ENCODE measurements at places on chromosomes 13 and 19.

DNA sequence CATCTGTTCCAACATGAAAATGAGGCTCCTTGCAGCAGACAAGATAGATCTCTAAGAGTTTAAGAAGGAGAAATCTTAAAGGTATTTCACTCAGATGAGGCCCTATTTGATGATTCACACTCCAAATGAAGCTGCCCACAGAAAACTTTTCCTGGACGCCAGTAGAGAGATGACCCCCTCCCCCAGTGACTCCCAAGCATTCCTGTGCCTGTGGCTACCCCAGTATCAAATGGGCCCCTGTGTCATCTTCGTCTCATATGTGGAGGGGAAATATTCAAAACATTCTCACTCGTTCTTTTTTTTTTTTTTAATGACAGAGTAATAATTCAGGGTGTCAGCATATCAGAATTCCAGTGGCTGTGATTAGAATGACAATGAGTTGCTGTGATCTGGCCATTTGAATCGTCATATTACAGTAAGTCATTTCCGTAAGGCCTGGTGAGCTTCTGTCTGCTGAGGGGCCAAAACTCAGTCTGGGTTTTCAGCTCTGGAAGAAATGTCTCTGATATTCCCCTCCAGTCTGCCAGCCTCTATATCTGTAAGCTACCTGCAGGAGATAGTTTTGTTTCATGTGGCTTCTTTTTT is 194.7 kb downstream of the URI1 start:
- no peak for DNase-seq

DNA sequence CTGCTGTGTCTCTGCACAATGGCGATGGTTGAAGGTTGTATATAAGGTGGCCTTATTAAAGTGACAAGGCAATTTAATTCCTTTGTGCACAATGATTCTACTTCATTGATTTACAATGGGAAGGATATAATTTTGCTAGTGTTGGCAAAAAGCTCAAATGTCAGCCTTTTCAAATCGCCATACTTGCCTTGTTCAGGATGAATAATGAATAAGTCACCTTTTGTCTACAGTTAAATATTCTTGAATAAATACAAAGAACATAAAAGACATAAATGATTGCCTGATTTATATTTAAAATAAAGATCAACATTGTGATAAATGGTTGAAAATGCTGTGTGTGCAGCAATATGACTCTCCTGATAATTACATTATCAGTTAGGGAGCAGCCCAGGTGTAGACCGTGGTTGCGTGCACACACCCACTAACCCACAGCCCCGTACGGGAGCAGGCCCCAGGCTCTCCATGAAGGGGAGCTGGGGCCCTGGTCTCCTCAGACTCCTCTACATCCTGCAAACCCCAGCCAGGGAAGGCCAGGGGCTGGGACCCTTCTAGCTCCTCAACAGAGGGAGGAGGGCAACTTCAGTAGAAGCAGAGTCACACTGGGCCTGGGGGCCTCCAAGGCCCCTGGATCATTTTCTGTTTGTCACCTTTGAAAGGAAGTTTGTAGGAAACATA is 64.9 kb downstream of the TEX29 start:
- no peak for DNase-seq

DNA sequence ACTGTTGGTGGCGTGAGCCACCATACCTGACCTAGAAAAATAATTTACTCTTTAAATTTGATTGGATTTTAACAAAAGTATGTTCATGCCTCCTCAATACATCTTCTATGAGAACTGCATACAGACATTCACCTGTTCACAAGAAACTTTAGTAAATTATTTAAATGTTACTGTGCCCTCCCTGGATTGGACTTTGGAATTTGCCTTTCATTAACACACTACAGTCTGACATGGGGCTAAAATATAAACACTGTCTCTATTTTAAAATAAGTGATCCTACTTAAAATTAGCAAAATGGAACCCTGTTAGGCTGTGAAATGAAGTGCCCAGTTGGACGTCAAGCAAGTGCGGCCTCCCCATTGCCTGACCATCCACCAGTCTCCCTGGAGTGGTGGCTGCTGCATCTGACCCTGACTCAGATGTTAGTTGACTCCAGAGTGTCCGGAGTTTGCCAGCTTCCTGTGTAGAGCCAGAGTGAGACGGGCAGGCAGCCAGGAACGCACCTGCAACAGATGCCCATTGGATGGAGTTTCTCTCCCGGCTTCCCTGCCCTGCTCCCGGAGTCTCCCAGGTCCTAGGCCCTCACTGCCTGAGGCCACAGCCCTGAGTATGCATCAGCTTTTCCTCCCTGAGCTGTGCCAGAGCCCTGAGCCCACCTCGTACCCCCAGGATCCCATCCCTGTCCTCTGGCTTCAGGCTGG is 45.9 kb upstream of the ATP11A start:
- no peak for DNase-seq

DNA sequence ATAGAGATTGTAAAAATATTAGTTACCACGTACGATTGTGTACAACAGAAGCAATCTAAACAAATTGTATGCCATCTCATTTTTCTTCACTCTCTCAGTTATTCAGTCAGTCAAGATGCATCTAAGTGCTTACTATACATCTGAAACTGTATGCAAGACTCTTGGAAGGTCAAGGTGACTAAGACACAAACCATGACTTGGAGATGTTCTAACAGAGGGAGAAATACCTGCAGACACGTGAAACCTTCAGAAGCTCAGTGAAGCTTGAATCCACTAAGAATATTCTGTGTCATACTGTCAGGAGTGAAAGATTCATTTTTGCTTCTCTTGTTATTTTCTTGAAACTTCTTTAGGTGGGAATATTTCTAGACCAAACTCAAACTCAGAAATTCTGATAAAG is 365.4 kb downstream of the ITGBL1 start:
- DNase-seq = no peak

GRCh38 chr13:31010296-31010695 is 77.8 kb downstream of the TEX26 start:
- DNase-seq = no peak

DNA sequence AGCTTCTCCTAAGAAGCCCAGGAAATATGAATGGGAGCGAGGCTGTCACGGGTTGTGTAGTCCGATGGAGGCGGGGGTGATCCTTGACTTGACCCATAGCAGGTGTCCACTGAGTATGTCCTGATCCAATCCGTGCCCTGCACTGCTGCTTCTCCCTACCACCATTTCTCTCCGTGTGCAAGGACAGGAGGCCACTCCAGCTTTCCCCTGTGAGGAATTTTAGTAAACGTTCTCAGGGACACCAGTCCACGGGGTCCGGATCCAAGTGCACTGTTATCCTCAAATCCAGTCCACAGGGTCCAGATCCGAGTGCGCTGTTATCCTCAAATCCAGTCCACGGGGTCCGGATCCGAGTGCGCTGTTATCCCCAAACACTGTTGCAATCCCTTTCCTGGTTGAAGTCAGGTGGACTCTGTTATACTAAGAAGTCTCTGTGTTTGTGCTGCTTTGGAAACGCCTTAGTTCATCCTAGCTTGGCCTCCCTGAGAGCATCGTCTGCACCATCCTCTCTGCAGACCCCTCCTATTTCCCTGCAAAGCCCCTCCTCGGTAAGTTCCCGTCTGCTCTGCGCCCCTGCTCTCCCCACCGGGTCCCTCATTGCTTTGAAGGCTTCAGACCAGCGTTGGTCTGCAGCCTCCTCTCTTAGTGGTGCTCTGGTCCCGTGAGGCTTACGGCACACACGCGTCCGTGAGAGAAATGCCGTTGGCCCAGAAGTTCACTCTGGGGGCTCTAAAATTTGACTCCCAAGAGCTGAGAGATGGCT is 303.5 kb downstream of the TEX29 start:
- no peak for DNase-seq

DNA sequence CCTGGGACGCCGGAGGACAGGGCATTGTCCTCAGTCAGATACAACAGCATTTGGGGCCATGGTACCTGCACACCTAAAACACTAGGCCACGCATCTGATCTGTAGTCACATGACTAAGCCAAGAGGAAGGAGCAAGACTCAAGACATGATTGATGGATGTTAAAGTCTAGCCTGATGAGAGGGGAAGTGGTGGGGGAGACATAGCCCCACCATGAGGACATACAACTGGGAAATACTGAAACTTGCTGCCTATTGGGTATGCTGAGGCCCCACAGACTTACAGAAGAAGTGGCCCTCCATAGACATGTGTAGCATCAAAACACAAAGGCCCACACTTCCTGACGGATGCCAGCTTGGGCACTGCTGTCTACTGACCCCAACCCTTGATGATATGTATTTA is 1.4 kb upstream of the ICAM4 start:
- no peak for DNase-seq

DNA sequence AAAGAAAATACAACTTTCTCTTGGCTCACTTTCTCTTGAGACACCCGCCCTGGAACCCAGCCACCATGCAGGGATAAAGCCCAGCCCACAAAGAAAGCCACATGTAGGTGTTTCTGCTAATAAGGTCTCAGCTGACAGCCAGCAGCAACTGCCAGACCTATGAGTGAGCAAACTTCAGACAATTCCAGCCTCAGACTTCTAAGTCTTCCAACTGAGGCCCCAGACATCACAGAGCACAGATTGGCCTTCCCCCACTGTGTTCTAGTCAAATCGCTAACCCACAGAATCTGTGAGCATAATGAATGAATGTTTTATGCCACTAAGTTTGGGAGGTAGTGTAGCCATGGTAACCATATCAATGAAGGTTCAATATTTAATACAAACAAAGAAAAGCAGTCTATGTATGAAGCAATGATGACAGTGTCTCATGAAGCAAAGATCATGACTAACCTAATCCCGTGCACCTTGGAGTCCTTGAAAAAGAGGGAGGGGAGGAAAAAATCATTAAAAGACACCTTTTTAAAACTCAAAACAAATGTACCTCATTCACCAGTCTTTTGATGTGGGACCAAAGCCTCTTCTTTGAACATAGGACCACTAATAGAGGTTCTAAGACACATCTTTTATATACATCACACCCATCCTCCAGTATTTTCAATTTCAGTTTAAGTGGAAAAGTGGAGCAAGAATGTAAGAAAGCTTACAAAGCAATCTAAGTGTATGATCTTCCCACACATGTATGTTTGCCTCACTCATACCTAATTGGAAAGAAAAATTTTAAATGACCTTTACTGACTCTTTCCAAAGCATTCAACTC is 6.2 kb downstream of the MRPS31 start:
- DNase-seq = peak; percentile 8

- DNase-seq = no peak
Observed at GRCh38 chr19:51743405-51743804, 8.3 kb downstream of the FPR1 start.

- no peak for DNase-seq
Observed at GRCh38 chr13:28110414-28110813, 10.0 kb upstream of the FLT3 start.

- no peak for DNase-seq
Observed at GRCh38 chr13:113558461-113558860, 26.1 kb upstream of the TFDP1 start.

DNA sequence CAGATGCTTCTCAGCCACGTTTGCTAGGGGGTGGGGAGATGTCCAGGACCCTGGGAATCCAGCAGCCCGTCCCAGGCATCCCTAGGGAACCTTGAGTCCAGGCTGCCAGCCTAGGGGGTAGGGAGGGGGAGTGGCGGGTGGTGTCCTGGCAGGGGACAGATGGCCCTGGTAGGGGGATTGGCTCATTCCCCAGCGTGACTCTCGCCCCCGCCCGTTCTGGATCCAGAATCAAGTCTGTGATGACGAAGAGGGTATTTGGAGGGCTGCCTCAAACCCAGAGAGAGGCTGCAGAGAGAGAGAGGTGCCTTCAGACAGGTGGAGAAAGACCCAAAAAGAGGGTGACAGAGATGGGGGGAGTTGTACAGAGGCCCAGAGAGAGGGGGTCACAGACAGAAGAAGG is 4.1 kb downstream of the SLC17A7 start:
- no peak for DNase-seq

- DNase-seq = no peak
Observed at GRCh38 chr13:47409778-47410177, 512.9 kb upstream of the HTR2A start.

- DNase-seq = no peak
Observed at GRCh38 chr13:31200637-31200971, 829 bp downstream of the B3GLCT start.

DNA sequence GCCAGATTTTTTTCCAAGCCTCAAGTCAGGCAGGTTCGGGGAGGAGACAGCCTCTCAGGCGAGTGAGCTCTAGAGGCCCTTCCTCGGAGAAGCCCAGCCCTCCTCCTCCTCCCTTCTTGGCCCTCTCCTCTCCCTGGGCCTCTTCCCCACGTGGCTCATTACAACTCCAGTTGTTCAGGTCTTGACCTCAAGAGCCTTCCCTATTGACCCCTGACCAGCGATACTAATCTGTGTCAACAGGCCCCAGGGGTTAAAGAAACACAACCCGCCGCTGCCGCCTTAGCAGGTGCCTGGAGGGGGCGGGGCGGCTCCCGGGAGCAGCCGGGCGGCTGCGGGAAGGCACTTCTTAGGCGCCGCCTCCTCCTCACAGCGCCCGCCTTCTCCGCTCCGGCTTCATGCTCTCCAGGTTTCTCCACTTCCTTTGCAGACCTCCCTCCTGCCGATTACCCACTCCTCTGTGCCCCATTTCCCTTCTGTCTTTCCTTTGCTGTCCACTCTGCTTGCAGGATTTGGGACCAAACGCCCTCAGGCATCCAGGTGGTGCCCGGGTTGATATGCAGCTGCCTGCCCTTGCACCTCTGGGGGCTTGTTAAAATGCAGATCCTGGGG is 51.0 kb downstream of the LYL1 start:
- DNase-seq = peak; percentile 42

DNA sequence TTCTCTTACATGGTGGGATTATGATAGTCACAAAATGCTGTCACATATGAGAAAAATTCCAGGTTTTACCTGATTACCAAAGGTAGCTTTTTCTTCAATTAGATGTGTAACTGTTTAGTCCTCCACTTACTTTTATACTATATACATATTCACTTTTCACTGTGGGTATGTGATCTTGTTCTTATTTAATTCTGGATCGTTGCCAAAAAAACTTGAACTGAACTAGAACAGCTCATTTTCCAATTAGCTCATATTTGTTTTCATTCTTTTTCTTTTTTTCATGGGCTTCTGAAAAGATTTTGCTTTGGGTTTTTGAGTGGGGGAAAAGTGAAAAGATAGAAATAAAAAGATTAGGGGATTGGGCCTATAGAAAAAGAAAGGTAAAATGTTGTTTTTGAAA is 291.9 kb downstream of the NDFIP2 start:
- DNase-seq = no peak

DNA sequence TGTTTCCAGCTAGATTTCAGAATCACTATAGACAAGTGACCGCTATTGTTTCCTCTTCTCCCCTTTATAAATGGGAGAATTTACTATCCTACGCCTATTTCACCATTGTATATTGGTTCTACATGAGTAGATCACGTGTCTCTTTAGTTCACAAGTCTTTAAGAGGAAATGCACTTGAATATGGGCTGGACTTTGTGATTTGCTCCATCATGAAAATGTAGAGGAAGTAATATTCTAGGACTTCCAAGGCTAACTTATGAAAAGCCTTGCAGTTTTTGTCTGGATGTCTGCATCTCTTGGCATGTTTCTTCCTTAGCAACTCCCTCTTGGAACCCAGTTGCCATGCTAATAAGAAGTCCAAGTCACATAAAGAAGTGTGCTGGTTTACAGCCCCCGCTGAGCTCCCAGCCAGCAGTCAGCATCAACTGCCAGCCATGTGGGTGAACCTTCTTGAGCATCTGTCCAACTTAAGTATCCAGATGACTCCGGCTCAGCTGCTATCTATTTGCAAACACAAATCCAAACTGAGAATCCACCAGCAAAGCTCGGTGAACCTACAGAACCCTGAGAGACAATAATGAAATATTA is 4.8 kb upstream of the FBXL3 start:
- DNase-seq = no peak
